ENCODE measurements at places on chromosomes 6 and 20. TPM values are rescaled to one million over a fixed set of nuclear protein-coding genes. Genes with fewer than 3 reads are reported as not detected.

Gene POLR3F
- total RNA-seq: 14.8 TPM

DNA sequence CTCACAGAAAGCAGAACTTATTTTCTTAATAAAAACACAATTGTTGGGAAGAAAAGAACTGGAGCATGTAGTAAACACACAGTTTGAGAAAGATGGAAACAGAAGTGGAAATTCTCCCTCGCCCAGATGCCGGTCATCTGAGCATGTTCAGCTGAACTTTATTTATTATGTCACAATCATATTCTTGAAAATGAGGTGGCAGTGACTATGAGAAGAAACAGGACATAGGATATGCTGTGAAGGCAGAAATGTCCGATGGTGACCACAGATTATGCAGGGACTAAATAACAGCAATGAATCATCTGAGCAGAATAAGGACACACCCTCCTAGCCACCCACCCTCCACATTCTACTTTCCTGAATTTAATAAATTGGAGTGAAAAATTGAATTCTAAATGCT lies 425.3 kb upstream of the NOX3 start:
- DNase-seq: no peak

Gene RFX6
- not detected for total RNA-seq

Gene SCRT2
- total RNA-seq: not detected

DNA sequence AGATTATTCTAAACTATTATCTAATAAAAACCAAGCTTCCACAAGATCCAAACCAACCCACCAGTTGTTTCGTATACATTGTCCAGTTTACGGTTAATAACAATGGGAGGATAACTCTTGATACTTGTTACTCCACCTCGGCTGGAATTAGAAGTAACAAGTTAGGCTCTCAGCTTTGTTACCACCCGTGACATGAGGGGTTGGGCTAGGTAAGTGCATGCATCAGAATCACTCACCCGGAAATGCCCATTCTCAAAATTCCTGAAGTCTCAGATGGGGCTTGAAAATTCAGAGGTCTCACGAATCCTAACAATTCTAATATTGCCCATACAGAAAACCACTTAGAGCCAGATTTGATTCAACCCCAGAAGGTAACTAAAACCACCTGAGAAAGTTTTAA lies 27.0 kb upstream of the SERPINB1 start:
- DNase-seq: no peak

GRCh38 chr20:50477239-50477872 lies 32.8 kb upstream of the PTPN1 start:
- no peak for DNase-seq

- DNase-seq: no peak
Observed at GRCh38 chr20:20710443-20711315, 1.8 kb downstream of the RALGAPA2 start.

Gene NAPB
- total RNA-seq: 14.2 TPM

- no peak for DNase-seq
Observed at GRCh38 chr6:3777730-3778461, 26.4 kb upstream of the PXDC1 start.

GRCh38 chr6:167111597-167111996 lies 11.3 kb upstream of the CCR6 start:
- DNase-seq: no peak

DNA sequence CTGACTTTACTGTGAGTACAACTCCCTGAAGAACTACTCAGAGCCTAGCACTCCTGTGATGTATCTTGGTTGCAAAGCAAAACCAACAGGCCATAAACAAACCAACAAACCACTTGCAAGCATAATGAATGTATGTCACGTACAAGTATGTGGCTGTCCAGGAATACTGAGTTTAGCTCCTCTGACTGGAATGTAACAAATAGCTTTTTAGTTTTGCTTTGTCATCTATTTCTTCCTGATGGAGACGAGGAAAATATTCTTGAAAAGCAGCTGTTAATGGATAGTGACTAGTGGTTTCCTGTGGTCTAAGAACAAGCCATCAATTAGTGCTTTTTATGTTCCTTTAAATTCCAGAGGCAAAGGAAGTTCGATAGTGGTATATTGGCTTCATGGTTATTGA lies 101.9 kb upstream of the LY86 start:
- DNase-seq: no peak

Gene TBX18
- total RNA-seq: 26.1 TPM

All from LHCN-M2 (cell line).